ENCODE measurements at places on chromosomes 4 and X.

GRCh38 chr4:82493721-82494425 is 63.5 kb downstream of the ENOPH1 start:
- no peak for DNase-seq

- no peak for DNase-seq
Measured at GRCh38 chr4:16596267-16596666, 302.2 kb downstream of the LDB2 start.

GRCh38 chr4:169826634-169827187 is 69.0 kb upstream of the HPF1 start:
- DNase-seq = no peak

- DNase-seq = no peak
Measured at GRCh38 chrX:19747652-19748610, 139.5 kb downstream of the SH3KBP1 start.

GRCh38 chr4:139301821-139302611 is at the start of gene NDUFC1:
NDUFC1 (minus strand) TSS chr4:139302477; CDS start chr4:139295798, 6,679 bp downstream.
- DNase-seq = no peak

DNA sequence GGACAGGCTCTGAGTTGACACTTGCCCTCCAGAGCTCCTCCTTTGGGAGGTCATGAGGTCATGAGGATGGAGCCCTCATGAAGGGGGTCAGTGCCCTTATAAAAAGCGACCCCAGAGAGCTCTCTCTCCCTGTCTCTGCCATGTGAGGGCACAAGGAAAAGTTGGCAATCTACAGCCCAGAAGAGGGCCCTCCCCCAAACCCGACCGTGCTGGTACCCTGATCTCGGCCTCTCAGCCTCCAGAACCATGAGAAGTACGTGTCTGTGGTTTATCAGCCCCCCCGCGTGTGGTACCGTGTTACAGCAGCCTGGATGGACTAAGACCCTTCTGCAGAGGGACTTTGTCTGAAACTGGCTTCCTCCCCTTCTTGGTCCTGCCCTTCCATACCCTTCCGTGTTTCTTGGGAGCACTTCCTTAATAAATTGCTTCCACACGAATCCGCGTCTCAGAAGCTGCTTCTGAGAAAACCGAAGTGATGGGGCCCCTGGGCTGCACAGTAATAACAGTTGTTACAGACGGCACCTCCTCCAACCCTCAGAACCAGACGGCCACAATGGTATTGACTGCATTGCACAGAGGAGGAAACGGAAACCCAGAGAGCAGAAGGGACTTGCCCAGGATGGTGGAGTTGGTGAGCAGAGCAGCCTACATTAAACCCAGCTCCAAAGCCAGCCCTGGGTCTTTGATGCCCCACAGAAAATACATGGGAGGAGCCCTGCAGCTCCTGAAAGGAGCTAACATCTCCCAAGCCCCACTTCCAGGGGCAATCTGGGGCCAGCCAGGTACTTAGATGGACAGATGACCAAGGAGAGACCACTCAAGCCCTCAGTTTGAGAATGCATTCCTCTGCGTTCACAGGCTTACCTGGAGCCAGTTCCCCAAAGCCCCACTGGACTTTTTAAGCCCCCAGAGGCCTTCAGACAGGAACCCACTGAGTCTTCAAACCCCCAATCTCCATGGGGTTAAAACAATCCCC is 242.7 kb downstream of the BCOR start:
- DNase-seq = no peak

- DNase-seq = no peak
Measured at GRCh38 chr4:173181848-173182247, 13.2 kb downstream of the GALNT7 start.

- no peak for DNase-seq
Measured at GRCh38 chr4:54497947-54498346, 159.8 kb upstream of the KIT start.

- no peak for DNase-seq
Measured at GRCh38 chr4:145851511-145852201, 87.0 kb downstream of the ZNF827 start.

- no peak for DNase-seq
Measured at GRCh38 chr4:7361280-7361895, 73.3 kb downstream of the PSAPL1 start.

DNA sequence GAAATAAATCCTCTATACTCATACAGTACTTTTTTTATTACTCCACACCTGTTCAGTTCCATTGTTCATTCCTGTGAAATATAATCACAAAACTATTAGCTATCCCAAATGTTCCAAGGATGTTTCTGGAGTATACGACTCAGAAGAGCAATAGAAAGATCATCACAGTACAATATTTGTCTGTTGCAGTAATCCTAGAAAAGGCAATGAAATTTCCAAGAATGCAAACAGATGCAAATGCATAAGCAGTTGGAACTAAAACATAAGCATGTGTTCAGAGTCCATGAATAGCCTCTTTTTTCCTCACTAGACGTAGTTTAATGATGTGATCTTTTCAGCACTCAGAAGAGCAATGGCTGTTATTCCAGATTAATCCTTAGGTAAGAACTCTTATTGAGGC is 55.2 kb downstream of the RTL3 start:
- DNase-seq = no peak

DNA sequence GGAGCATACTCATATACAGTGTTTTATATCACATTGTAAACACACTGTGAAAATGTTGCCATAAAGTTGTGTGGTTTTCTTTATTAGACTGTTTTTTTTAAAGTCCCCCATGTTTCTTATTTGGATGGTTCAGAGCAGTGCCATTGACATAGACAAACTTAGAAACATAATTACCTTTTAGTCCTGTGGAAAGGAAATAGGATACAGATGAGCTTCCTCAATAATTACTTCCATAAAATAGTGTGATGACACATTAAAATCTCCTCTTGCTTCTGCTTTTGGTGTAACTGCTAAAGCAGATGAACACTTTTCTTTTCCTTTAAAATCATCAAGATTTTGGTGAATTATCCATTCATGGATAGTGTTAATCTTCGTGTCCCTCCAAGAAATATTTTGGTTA is 52.9 kb upstream of the LIMCH1 start:
- no peak for DNase-seq

GRCh38 chr4:7964890-7965662 is 25.4 kb upstream of the AFAP1 start:
- DNase-seq = no peak

GRCh38 chr4:7032596-7032995 is 10.6 kb upstream of the TADA2B start:
- no peak for DNase-seq

DNA sequence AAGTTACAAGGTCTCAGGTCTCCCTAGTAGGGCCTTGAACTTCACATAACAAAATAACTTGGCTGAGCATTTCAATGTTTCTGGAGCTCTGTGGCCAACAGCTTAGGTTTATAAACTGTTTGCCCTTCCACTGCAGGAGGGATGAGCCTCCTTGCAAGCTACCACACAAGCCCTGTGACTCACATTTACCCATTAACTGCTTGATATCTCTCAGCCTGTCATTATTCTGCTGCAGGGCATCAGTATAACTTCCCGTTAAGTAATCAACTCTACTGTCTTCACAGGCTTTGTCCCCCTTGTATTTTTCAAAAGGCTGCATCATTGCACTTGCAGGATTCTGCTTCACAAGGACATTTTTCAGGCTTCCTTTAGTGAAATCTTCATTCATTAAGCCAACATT is 151.7 kb upstream of the CXCL13 start:
- no peak for DNase-seq

- peak; percentile 69 for DNase-seq
Measured at GRCh38 chrX:13487731-13488505, 81.5 kb upstream of the EGFL6 start.

DNA sequence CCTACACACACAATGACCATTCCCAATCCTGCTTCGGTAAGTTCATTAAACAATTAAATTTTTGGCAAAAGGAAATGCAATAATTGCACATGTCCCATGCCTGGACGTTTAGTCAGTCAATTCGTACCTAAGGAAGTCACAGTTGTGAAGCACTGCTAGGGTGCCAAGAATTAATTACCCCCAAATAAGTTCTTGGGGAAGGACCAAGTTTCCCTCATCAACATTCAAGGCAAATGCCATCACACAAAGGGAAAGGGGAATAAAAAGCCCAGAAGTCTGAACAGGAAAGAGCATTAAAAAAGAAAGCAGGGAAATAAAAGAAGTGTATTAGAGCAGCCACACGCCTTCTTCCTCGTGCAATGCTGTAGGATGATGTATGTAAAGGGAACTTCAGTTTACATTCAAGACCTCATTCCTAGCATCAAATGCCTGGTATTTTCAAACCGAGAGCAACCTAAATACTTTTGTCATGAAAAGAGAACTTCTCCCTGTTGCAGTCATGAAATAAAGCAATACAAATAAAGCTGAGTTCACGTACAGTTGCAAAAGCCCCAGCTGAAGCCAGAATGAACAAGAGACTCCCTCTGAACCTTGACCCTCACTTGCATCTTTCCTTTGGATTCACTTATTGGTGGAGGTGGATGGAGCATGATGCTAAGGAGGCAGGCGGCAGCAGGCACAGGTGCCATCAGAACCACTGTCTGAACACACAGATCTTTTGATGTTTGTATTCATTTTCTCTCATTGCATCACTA is 124.0 kb upstream of the PPARGC1A start:
- no peak for DNase-seq

GRCh38 chr4:101649790-101650515 is 140.6 kb upstream of the BANK1 start:
- DNase-seq = no peak

Measured in NCI-H1417 treated with DMSO at 0.1 percent for 48 hours (cell line).